ENCODE measurements at places on chromosomes 2 and 18.

GRCh38 chr2:25377822-25378421 is 36.2 kb upstream of the DNMT3A start:
- no peak for DNase-seq

- peak; percentile 69 for DNase-seq
Measured at GRCh38 chr2:98460573-98461497, 16.2 kb downstream of the INPP4A start.

GRCh38 chr18:12246849-12247808 is 7.0 kb upstream of the CIDEA start:
- DNase-seq = no peak

- DNase-seq = peak; percentile 47
Measured at GRCh38 chr2:190678444-190679162, 29.7 kb downstream of the NAB1 start.

GRCh38 chr2:150355440-150355839 is 132.0 kb downstream of the RND3 start:
- DNase-seq = no peak

GRCh38 chr2:133790711-133791110 is 222.4 kb upstream of the NCKAP5 start:
- DNase-seq = no peak

DNA sequence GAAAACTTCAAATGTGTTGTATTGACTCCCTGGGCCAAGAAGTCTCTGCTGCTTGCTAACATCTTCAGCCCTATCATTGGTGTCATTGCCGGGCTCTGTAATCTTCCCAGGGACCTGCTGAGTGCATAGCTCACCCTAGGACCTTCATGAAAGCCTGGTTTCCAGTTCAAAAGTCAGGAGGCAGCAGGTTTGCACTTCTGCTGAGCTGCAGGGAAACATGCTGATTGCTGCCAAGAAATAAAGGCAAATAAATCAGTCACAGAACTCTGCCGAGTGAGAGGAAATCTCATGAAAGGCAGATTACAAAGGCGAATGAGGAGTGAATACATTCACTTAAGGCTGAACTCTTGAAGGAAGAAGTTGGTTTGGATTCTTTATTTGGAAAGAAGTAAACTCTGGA is 1947.6 kb upstream of the CELF4 start:
- DNase-seq = no peak
